ENCODE measurements at places on chromosomes 3 and 15.

GRCh38 chr15:73605759-73606436 is 27.3 kb downstream of the NPTN start:
- H3K4me3 ChIP-seq, result no peak overlapping the region
- no peak overlapping the region for H3K27ac ChIP-seq
- no peaks in the 10 kb centered on the region for H3K27me3 ChIP-seq
- no peaks in the 10 kb centered on the region for H3K36me3 ChIP-seq

- H3K27me3 ChIP-seq, result peaks cover 49% of the 10 kb centered on the region
- no peaks in the 10 kb centered on the region for H3K36me3 ChIP-seq
- peak within 1 kb of the TSS; percentile 16 for H3K4me3 ChIP-seq
- no peak for DNase-seq
These were observed at the start of gene KBTBD12 for GRCh38 chr3:127915115-127915936. Gene KBTBD12, plus strand, starts transcription at chr3:127915232. Its CDS starts 7,830 bp downstream, at chr3:127923062.

GRCh38 chr15:46307746-46308145 is 672.9 kb downstream of the SQOR start:
- H3K36me3 ChIP-seq, result no peaks in the 10 kb centered on the region
- DNase-seq, result no peak
- no peaks in the 10 kb centered on the region for H3K27me3 ChIP-seq
- H3K4me1 ChIP-seq, result no peaks in the 10 kb centered on the region
- no peak overlapping the region for H3K4me3 ChIP-seq
- no peak overlapping the region for H3K27ac ChIP-seq

- H3K4me1 ChIP-seq, result no peaks in the 10 kb centered on the region
- DNase-seq, result no peak
- peaks cover 28% of the 10 kb centered on the region for H3K36me3 ChIP-seq
- H3K27ac ChIP-seq, result no peak overlapping the region
These were observed 188.2 kb downstream of the VPS13C start for GRCh38 chr15:61871926-61872522.

- peaks cover 1% of the 10 kb centered on the region for H3K36me3 ChIP-seq
- H3K27ac ChIP-seq, result no peak overlapping the region
- DNase-seq, result no peak
- H3K4me1 ChIP-seq, result peaks cover 43% of the 10 kb centered on the region
- no peaks in the 10 kb centered on the region for H3K27me3 ChIP-seq
- H3K4me3 ChIP-seq, result no peak overlapping the region
These were observed 273.1 kb downstream of the FOXP1 start for GRCh38 chr3:71310359-71310979.

DNA sequence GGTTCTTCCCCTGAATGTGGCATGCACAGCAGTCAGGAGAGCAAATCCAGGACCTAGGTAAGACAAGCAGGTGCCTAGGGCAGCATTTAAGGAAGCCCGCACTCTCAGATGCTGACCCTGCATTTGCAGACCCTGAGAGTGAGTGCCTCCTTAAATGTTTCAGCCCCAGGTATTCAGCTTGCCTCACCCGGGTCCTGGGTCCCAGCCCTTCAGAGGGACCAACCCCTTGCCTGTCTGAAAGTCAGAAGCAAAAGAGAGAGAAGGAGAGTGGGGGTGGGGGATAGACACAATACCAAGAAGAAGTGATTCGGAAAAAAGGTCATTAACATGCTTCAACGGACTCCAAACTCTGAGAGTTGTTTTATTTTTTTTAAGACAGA is 75.0 kb downstream of the MEGF11 start:
- no peaks in the 10 kb centered on the region for H3K4me1 ChIP-seq
- H3K4me3 ChIP-seq, result no peak overlapping the region
- no peak overlapping the region for H3K27ac ChIP-seq
- peaks cover 29% of the 10 kb centered on the region for H3K27me3 ChIP-seq
- H3K36me3 ChIP-seq, result no peaks in the 10 kb centered on the region

- H3K4me1 ChIP-seq, result peaks cover 48% of the 10 kb centered on the region
These were observed 408 bp downstream of the WDR82 start for GRCh38 chr3:52277972-52278509.

DNA sequence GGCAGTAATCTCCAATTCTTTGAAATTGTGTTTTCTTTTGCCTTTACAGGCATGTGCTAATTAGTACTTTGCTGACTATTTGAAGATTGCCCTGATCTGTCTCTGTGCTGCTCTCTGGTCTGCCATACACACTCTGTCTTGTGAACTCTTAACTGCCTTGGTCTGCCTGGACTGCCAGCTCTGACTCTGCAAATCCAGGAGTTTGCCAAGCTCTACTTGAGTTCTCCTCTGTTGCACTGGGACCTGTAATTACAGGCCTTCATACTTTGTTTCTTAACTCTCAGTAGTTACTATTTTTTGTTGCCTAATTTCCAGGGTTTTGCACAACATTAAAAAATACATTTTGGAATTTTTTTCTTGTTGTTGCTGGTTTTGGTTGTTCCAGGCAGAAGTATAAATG is 155.0 kb downstream of the RSRC1 start:
- DNase-seq, result no peak
- no peak overlapping the region for H3K27ac ChIP-seq
- H3K36me3 ChIP-seq, result peaks cover 14% of the 10 kb centered on the region
- no peaks in the 10 kb centered on the region for H3K4me1 ChIP-seq
- H3K27me3 ChIP-seq, result no peaks in the 10 kb centered on the region
- no peak overlapping the region for H3K4me3 ChIP-seq

DNA sequence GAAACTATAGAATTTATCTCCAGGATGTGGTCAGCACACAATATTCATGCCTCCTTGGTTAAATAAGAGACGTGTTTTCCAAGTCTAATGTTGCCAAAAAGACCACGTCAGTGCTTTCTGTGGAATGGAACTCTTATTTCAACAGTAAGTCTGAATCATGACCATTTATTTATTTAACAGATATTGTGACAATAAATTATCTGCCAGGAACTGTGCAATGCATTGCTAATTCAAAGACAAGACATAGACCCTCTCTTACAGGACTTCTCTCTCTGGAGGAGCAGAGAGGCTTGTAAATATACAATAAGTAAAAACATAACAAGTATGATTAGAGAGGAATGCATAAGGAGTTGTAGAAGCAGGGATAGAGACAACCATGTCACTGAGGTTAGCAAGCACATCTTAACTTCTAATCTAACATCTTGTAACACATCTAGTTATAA is 227.5 kb downstream of the DTWD1 start:
- no peak overlapping the region for H3K27ac ChIP-seq
- no peak for DNase-seq
- H3K4me3 ChIP-seq, result no peak overlapping the region
- H3K27me3 ChIP-seq, result no peaks in the 10 kb centered on the region
- H3K4me1 ChIP-seq, result no peaks in the 10 kb centered on the region

GRCh38 chr3:40070816-40071215 is 238.7 kb upstream of the EIF1B start:
- no peak overlapping the region for H3K27ac ChIP-seq
- H3K36me3 ChIP-seq, result no peaks in the 10 kb centered on the region
- peaks cover 5% of the 10 kb centered on the region for H3K27me3 ChIP-seq
- no peaks in the 10 kb centered on the region for H3K4me1 ChIP-seq
- no peak overlapping the region for H3K4me3 ChIP-seq
- DNase-seq, result no peak

DNA sequence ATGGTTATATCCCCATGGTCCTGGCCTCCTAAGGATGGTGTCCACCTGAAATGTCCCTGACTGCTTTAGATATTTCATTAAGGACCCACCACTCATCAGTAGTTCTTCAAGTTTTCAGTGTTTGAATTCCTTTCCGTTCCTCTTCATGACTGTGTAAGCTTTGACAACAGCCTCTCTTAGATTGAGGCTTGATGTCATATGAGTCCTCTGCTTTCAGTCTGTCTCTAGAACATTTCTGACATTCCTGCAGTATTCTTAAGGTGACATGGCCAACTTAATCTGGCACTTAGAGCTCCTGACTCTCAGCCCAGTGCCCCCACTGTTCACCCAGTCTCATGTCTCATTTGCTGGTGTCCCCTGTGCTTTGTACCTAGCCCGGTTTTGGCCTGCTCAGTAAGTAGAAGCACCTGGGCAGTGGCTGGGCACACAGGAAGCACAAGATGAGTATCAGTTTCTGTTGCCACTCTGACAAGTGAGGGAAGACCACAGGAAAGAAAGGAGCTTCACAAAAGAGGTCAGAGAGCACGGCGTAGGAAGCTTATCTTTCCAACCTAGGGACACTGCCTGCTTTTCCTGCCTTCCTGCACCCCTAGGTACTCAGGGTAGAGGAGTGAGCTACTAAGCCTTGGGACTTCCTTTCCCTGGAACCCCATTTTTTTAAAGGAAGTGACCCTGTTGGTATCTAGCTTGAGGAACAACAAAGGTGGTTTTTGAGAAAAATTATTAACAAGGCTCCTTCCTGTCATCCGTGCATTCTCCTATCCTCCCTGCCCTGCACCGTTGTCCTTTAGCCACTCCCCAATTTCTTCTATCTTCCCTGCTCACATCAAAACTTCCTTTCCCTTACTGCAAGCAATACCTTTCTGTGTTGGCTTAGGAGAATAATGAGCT is 103.1 kb downstream of the KLHL25 start:
- peak overlapping the region; percentile 97 for H3K4me3 ChIP-seq
- H3K27me3 ChIP-seq, result no peaks in the 10 kb centered on the region
- peak; percentile 45 for DNase-seq
- H3K36me3 ChIP-seq, result peaks cover 51% of the 10 kb centered on the region
- peak overlapping the region; percentile 99 for H3K27ac ChIP-seq
- peaks cover 68% of the 10 kb centered on the region for H3K4me1 ChIP-seq

- H3K27me3 ChIP-seq, result no peaks in the 10 kb centered on the region
- DNase-seq, result peak; percentile 43
- H3K27ac ChIP-seq, result peak overlapping the region; percentile 92
- peaks cover 48% of the 10 kb centered on the region for H3K36me3 ChIP-seq
- H3K4me3 ChIP-seq, result peak overlapping the region; percentile 88
These were observed 95.5 kb downstream of the ST6GAL1 start for GRCh38 chr3:187025656-187026316.

- peaks cover 26% of the 10 kb centered on the region for H3K27me3 ChIP-seq
- H3K4me3 ChIP-seq, result no peak overlapping the region
- no peak overlapping the region for H3K27ac ChIP-seq
- DNase-seq, result no peak
These were observed 12.4 kb upstream of the CACNA2D2 start for GRCh38 chr3:50515565-50516439.

GRCh38 chr3:132180337-132180791 is 136.8 kb upstream of the ACP3 start:
- peaks cover 6% of the 10 kb centered on the region for H3K4me1 ChIP-seq
- H3K4me3 ChIP-seq, result no peak overlapping the region

DNA sequence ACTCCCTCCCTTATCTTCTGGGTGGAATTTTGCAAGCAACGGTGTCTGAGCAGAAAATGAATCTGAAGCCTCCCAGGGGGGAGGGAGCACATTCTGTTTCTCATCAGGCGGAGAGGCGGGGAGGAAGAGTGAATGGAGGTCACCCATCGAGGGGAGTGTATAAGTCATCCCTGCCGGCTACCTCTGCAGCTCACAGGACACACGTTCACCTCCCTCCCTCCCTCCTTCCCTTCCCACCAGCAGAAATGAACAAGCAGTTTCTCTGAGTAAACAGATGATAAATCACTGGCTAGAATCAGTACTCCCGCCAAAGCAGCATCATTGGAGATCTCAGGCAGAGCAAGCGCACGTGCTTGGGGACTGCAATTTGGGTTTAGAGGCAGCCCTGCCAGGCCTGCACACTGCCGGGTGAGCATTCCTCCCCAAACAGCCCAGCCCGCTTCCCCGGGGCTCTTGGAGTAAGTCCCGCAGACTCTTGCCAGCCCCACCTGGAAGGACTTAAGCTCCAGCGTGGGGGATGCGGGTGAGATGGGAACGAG is 38.3 kb downstream of the CPN2 start:
- H3K4me3 ChIP-seq, result no peak overlapping the region
- peaks cover 33% of the 10 kb centered on the region for H3K27me3 ChIP-seq
- DNase-seq, result no peak
- peaks cover 3% of the 10 kb centered on the region for H3K36me3 ChIP-seq
- no peak overlapping the region for H3K27ac ChIP-seq

DNA sequence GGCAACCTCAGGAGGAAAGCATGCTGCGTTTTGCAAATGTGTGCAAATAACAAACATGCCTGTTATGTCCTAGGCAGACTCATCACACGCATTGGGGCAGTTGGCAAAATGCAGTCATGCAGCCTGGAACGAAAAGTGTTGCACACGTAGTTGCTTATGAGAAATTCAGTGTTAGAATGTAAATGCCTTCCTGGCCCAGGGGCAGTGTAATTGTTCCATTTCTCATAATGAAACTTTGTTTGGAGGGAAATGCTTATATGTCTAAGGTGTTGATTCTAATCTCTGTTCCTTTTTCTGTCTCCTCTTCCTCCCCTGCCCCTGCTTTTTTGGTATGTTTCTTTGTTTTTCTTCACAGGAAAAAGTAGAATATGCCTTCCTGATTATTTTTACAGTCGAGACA is 156.0 kb downstream of the CACNA1D start:
- H3K36me3 ChIP-seq, result peaks cover 6% of the 10 kb centered on the region
- peak overlapping the region; percentile 45 for H3K27ac ChIP-seq
- H3K4me3 ChIP-seq, result peak overlapping the region; percentile 15
- peak; percentile 60 for DNase-seq

GRCh38 chr3:194870394-194871110 is 184.9 kb downstream of the FAM43A start:
- no peaks in the 10 kb centered on the region for H3K4me1 ChIP-seq
- H3K27me3 ChIP-seq, result peaks cover 16% of the 10 kb centered on the region
- DNase-seq, result no peak

- no peak for DNase-seq
- peaks cover 78% of the 10 kb centered on the region for H3K27me3 ChIP-seq
- no peaks in the 10 kb centered on the region for H3K36me3 ChIP-seq
- no peak overlapping the region for H3K4me3 ChIP-seq
These were observed 183.2 kb downstream of the GAP43 start for GRCh38 chr3:115806501-115806900.

GRCh38 chr3:71805199-71805598 is 20.3 kb upstream of the PROK2 start:
- H3K4me3 ChIP-seq, result no peak overlapping the region
- no peak for DNase-seq
- peaks cover 12% of the 10 kb centered on the region for H3K27me3 ChIP-seq
- no peak overlapping the region for H3K27ac ChIP-seq
- H3K4me1 ChIP-seq, result no peaks in the 10 kb centered on the region
- no peaks in the 10 kb centered on the region for H3K36me3 ChIP-seq

DNA sequence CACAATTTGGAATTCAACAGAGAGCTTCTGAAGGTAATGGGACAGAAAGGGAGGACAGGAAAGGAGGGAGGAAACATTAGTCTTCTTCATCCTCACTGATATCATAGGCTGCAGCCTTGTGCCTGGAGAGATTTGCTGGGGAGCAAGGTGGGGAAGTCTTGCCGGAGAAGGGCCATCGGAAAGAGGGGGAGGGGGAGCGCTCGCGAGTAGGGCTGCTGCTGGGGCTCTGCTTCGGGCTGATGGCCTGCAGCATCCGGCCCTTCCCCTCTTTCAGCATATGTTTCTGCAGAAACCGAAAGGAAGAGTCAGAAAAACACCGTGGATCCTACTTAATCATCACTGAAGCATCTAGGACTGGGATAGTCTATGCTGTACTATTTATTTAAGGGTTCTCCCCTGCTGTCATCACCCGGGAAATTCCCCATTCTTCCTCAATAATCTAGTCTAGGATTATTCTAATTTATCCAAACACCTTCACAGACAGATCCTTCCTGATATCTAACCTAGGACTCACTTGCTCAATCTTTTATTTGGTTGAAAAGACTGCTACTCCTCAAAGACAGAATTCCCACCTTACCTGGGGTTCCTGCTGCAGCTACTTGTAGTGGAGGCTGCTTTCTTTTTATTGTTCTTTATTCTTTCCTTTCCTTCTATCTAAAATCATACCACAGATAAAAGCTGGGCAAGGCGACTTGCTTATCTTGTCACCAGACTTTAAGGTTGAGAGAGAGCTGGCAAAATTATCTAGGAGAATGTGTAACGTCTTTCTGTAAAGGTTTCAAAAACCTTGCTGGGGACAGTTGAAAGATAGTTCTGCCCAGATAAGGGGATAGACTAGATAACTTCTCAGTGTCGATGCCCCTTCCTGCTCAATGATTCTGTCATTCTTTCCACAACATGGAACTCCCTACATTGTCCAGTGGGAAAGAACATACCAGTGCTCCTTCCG is 22.6 kb downstream of the SLC51A start:
- H3K4me1 ChIP-seq, result peaks cover 3% of the 10 kb centered on the region
- no peak overlapping the region for H3K27ac ChIP-seq
- H3K36me3 ChIP-seq, result peaks cover 45% of the 10 kb centered on the region
- no peak overlapping the region for H3K4me3 ChIP-seq
- H3K27me3 ChIP-seq, result no peaks in the 10 kb centered on the region

All from T-helper 2 cell treated with Interferon-gamma antibody and Interleukin-4, amounts not matched to agents 5 μg/mL and 100 μg/mL, for 36 hours (primary cell).